ENCODE measurements at places on chromosomes 1 and 21. TPM values are rescaled to one million over a fixed set of nuclear protein-coding genes. Genes with fewer than 3 reads are reported as not detected.

The S100A7A gene
- total RNA-seq: not detected

The KRTAP11-1 gene
- not detected for total RNA-seq

The NTNG1 gene
- not detected for total RNA-seq

The HNRNPCL1 gene
- not detected for total RNA-seq

The CYP4A11 gene
- not detected for total RNA-seq

The LCE1F gene
- total RNA-seq: not detected

The TMCC2 gene
- total RNA-seq: 4.5 TPM

The GJA4 gene
- total RNA-seq: 0.17 TPM

The LRRC38 gene
- total RNA-seq: not detected

The IRF6 gene
- total RNA-seq: 0.49 TPM

The CLDN8 gene
- total RNA-seq: not detected

The CLIC6 gene
- total RNA-seq: 0.82 TPM

The CFHR4 gene
- total RNA-seq: not detected

The FAM3B gene
- not detected for total RNA-seq

The GNG12 gene
- total RNA-seq: 0.34 TPM

The TTC22 gene
- 13.3 TPM for total RNA-seq

The CFAP45 gene
- total RNA-seq: 2.8 TPM

The VCAM1 gene
- total RNA-seq: 0.41 TPM

The NHLH1 gene
- 0.60 TPM for total RNA-seq

The CYB5RL gene
- 8.4 TPM for total RNA-seq

The HES3 gene
- not detected for total RNA-seq

The SPRR5 gene
- not detected for total RNA-seq

The DIPK1A gene
- 8.4 TPM for total RNA-seq

The IL6R gene
- 12.6 TPM for total RNA-seq

The DIRAS3 gene
- 1.0 TPM for total RNA-seq

All from activated T-cell treated with anti-CD3 and anti-CD28 coated beads, Interleukin-2, amount 50 U/mL, for 72 hours (primary cell).